Esophagus mucosa (tissue), 1 donor: ENCODE measurements at places on chromosomes 5 and 9. TPM values are rescaled to one million over a fixed set of nuclear protein-coding genes. Genes with fewer than 3 reads are reported as not detected.

Gene ATP6V0E1
- 121 TPM for total RNA-seq

Gene MARVELD2
- 25.7 TPM for total RNA-seq

Gene PCDHGA4
- total RNA-seq = 0.48 TPM

Gene HRH2
- total RNA-seq = 0.76 TPM

Gene RAB3C
- total RNA-seq = 1.8 TPM

Gene OGN
- total RNA-seq = 0.68 TPM

Gene SLC46A2
- total RNA-seq = 0.44 TPM

Gene ROPN1L
- not detected for total RNA-seq

Gene PCDHA2
- total RNA-seq = 0.04 TPM

Gene TAF11L13
- not detected for total RNA-seq
